ENCODE measurements at places on chromosomes 6 and 20. TPM values are rescaled to one million over a fixed set of nuclear protein-coding genes. Genes with fewer than 3 reads are reported as not detected.

DNA sequence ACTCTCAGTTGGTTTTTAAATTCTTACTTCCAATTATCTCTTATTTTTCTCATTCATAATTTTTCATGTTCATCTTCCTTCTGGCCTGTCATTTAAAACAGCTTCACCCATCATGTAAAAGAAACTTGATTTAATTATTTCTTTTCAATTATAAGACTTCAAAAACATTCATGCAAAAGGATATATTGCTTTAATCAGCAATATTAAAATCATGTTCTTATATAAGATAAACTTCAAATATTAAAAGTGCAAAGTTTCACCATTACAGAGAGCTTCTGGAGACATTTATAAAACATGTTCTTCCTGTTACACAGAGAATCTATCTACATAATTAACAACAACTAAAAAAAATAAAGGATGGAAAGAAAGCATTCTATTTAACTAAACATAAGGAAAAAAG is 396.7 kb upstream of the RUNX2 start:
- DNase-seq = no peak

- DNase-seq = no peak
Observed at GRCh38 chr20:19112828-19113227, 99.6 kb upstream of the SLC24A3 start.

- no peak for DNase-seq
Observed at GRCh38 chr6:105804000-105804399, 282.1 kb upstream of the PRDM1 start.

GRCh38 chr6:161432546-161432945 is 158.7 kb upstream of the AGPAT4 start:
- DNase-seq = no peak

GRCh38 chr6:40172272-40172671 is 238.0 kb upstream of the MOCS1 start:
- no peak for DNase-seq

The CDH4 gene
- 0.04 TPM for polyA plus RNA-seq

DNA sequence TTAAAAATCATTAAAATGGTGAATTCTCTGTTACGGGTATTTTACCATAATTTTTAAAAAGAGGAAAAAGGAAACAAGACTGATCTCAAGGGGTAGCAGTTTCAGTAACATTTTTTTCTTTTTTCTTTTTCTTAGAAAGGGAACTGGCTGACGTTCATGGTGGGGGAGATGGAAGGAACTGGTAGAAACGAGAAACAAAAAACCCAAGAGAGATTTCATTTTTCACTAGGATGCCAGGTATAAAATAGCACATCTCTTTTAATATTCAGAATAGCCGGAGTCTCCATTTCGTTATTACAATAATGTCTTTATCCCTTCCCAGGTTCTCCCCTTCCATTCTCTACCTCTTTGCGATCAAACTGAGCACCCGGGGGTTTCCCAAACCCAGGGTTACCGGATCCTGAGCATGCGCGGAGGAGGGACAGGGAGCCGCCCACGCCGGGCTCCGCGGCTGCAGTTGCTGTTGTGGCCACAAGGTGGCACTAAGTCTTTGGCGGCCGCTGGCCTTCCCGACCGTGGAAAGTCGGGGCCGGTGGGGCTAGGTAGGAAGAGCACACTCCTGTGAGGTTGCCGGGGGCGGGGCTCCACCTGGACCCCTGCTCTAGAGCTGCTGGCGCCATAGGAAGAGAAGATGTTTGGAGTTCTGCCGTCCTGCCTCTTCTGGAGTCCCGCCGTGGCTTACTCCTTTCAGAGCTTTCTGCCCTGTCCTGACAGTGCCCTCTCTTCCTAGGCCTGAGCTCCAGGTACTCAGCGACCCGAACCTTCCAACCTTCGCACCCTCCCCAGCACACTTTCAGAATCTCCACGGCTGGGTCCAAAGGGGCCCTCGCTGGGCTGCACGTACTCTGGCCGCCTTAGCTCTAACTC is 146.8 kb downstream of the SH3BGRL2 start:
- no peak for DNase-seq

- DNase-seq = no peak
Observed at GRCh38 chr20:4817230-4817671, 95.5 kb downstream of the PRND start.

DNA sequence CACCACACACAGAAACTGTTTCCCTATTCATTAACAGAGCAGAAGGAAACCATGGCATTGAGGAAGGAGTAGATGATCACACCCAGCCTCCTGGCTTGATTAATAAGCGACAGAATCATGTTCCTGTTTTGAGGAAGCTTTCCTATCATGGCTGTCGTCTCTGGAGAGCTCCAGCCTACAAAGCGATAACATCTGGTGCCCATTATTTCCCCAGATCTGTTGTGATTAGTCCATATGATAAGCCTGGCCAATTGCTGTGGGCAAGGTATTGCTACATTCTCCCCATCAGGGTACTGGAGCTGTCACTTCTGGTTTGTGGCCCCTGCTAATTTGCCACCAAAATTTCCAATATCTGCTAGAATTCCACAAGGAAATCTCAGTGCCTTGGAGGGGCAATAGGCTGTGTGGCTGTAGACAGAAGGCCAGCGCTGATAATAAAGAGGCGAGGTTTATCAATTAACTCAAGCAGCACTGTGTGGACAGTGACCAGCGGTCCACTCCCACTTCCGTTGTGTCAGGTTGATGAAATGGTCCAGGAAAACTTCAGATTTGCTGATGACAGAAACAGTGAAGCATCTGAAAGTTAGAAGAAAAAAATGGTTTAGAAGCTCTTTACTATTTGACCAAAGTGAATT is 66.4 kb downstream of the OLIG3 start:
- DNase-seq = no peak

The ULBP1 gene
- 0.03 TPM for polyA plus RNA-seq

The IRF4 gene
- polyA plus RNA-seq = 0.30 TPM

The C20orf173 gene
- not detected for polyA plus RNA-seq

- no peak for DNase-seq
Observed at GRCh38 chr6:136812174-136812573, 10.2 kb upstream of the PEX7 start.

GRCh38 chr6:121539439-121539838 is 104.0 kb downstream of the GJA1 start:
- no peak for DNase-seq

The CDC5L gene
- polyA plus RNA-seq = 14.7 TPM

DNA sequence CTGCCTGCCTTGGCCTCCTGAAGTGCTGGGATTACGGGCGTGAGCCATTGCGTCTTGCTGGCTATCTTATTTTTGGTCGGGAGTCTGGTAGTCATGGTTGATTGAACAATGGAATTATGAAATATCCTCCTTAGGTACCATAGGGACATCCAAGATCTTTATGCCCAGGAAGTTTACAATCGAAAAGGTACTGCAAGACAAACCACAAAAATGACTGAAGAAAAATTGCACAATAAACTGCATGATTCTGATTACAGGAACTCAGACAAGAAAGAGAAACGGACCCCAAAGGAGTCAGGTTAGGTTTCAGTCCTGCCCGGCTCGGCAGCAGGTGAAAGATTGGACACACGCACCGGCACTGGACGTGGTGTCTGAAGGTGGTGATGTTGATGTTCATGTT is 5.3 kb downstream of the SLC26A8 start:
- no peak for DNase-seq

GRCh38 chr20:63295846-63296245 is 2.9 kb downstream of the COL20A1 start:
- DNase-seq = no peak

All from urinary bladder (tissue), 4 donors.